ENCODE measurements at places on chromosomes 12 and 14.

DNA sequence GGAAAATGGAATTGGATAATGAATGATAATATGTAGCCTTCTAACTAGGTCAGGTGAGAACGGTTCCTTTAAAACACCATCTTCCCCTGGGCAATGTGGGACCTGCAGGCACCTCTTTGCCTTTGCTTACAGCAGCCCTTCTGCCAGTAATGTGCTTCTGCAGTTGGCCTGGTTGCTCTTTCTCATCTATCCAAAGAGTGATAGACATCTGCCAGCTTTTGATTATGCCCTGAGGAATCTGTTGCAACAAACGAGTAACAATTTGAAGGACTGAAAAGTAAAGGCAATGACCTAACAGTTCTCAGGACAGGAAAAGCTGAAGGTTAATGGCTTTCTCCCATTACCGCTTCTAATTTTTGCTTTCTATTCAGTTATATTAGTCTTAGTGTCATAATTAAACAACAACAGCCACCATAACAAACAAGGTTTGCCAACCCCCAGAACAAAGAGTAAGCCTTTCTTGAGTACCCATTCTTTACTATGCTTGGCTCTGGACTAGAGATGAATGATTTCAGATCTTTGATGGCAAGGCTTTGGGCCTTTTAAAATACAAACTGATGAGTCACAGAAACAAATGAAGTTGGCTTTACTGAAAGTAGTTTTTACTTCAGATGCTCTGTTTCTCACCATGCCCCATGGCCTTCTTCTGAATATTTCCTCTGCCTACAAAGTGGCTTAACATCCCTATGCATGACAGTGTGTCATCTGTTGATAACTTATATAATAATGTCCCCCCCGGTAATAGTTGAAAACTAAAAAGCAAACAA is 76.1 kb upstream of the KRR1 start:
- no peak for DNase-seq

GRCh38 chr14:60970146-60970545 is 10.7 kb downstream of the TRMT5 start:
- no peak for DNase-seq

- no peak for DNase-seq
Measured at GRCh38 chr12:105334001-105334400, 3.5 kb downstream of the C12orf75 start.

GRCh38 chr14:68487805-68488590 is 304.9 kb downstream of the ZFP36L1 start:
- no peak for DNase-seq

Data from Caco-2 (cell line).